ENCODE measurements at places on chromosomes 13 and 19.

GRCh38 chr13:109973279-109973678, 186.9 kb upstream of the IRS2 start:
- DNase-seq: no peak

DNA sequence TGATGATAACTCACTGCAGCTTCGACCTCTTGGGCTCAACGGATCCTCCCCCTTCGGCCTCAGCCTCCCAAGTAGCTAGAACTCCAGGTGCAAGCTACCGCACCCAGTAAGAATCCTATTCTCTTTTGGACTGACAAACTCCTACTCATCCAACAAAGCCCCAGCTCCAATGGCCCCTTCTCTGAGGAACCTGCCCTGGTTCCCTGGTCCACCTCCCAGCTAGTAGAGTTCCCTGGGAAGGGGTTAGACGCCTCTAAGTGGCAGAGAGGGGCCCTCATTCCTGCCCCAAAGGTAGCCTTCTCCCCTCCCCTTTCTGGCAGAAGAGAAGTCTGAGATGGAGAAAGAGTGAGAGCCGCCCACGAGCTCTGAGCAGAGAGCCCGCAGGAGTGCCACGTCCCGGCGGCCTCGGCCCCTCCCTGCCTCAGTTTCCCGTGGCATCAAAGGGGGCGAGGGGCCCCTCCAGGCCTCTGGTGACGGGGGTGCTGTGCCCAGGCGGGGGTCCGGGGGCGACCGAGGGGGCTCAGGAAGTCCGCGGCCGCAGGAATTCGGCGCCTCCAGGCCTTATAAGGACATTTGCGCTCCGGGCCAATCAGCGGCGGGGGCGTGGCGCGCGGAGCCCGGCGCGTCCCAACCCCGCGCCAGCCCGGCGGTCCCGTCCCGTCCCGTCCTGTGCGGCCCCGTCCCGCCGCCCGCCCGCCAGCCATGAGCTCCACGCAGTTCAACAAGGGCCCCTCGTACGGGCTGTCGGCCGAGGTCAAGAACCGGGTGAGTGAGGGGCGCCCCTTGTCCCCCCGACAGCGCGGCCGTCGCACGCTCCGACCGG, at the start of gene CNN2:
TSS of gene CNN2 (plus strand) at position 649 of the 823 bp plus-strand sequence. CDS start at position 703, 54 bp downstream.
- peak; percentile 37 for DNase-seq

DNA sequence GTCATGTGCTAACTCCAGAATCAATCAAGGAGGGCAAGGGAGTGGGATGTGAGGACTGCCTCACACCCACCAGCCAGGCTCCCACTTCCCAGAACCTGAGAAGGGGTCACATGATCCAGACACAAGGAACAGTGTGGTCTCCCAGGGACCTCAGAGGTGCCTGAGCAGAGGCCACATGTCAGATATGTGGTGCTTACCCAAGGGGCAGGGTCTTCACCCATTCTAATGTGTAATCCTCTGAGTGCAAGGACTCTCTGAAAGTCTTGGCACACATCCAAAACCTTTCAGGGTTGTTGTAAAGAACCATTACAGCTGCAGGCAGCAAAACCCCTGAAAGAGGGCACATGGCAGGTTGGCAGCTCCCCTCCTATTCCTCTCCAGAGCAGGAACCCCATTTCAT, 656.6 kb downstream of the UQCRFS1 start:
- DNase-seq: no peak

DNA sequence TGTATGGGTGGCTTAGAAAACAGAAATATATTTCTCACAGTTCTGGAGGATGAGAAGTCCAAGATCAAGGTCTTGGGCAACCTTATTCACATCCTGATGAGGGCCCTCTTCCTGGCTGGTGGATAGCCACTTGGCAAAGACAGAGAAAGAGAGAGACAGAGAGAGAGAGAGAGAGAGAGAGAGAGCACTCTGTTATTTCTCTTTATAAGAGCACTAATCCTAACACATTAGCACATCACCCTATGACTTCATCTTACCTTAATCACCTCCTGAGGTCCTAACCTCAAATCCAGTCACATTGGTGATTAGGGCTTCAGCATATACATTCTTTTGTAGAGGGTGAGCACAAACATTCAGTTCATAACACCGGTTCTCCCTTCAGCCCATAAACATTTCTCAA, 430.3 kb downstream of the EFNB2 start:
- DNase-seq: no peak

- peak; percentile 83 for DNase-seq
Observed at GRCh38 chr13:51451467-51452360, 1.1 kb downstream of the INTS6 start.

- no peak for DNase-seq
Observed at GRCh38 chr13:20370815-20371421, 138.8 kb upstream of the GJB6 start.

DNA sequence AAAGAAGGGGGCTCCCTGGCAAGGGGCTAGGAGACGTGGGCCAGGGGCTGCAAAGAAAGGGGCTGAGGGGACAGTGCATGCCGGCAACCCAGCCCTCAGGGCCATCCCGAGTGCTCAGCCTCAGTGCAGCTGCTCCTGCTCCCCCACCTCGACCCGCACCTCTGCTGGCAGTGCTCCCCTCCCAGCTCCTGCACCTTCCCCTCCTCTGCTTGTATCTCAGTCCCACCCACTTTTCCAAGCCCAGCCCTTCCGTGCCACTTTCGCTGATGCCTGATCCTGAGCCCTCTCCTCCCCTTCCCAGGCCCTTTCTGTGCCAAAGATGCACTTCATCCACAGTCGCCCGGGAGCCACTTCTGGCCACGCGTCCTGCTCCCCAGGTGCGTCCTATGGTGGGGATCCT, 69.9 kb upstream of the KCTD15 start:
- DNase-seq: no peak

- no peak for DNase-seq
Observed at GRCh38 chr13:62626771-62627170, 1211.1 kb upstream of the PCDH20 start.

DNA sequence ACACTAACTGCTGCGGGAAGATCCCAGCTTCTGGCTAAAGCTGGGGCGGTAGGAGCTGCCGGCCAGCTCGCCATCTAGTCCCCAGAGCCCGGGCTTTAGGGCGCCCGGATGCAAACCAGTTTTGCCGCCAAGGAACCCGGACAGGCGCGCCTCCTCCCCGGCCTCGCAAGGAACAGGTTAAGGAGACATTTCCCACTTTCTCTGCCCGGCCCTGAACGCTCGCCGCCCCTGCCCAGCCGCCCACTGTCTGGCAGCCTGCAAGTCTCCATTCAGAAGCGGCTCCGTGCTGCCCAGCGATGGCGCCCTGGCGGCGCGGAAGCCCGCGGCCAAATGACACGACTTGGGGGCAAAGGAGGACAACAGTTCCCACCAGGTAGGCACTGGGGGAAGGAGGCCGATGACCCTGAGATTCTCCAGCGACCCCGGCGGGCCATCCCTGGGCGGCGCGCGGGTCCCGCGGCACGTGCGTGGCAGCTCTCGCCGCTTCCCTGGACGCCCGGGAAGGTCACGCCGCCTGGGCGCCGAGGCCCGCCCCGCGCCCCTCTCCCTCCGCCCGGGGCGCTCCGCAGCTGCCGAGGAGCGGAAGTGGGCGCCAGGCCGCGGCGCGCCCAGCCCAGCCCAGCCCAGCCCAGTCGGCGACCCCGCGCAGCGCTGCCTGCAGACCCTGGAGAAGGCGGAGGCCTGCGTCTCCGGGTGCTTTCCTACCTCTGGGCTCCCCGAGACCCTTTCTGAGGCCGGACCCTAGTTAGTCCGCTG, 42.2 kb upstream of the HNRNPA1L2 start:
- DNase-seq: no peak

GRCh38 chr13:52997951-52998876, 30.4 kb upstream of the OLFM4 start:
- no peak for DNase-seq

- DNase-seq: no peak
Observed at GRCh38 chr19:17553256-17553655, 2.2 kb upstream of the COLGALT1 start.

DNA sequence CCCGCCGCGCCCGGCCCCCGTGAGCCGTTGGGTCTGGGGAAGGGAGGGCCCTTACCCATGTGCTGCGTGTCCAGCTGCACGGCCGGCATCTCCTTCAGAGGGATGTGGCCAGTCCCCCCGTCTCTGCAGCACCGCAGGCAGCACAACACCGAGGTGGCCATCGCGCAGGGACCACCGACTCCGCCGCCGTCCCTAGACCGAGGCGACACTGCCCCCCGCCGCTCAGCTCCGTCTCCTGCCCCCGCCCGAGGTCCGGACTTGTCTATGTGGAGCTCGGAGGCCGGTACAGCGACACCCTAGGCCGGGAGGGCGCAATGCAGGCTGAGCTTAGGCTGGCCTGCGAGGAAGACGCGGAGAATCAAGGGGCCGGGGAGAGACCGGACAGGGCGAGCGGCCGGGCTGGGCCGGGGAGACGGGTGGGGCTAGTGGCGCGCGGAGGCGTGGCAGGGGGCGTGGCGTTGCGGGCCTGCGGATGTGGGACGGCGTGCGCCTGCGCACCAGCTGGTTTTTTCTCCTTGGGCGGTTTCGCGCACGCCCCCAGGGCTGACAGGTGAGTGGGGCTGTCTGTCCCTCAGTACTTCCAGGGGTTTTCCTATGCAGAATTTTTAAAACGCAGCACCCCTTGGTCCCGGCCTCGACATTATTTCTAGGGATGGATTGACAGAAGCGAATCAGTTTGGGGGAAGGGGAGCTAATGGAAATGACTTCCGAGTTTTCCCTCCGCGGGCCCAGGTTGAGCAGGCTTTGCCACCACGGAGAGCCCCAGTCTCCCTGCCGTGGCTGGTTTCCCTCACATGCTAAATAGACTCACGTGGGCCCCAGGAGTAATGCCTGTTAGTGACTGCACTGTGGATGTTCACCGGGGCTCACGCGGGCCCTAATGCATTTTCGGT, at the start of gene SPRYD7:
TSS of gene SPRYD7 (minus strand) at position 266 of the 893 bp plus-strand sequence. CDS start at position 161, 105 bp downstream.
- DNase-seq: peak; percentile 97

GRCh38 chr19:46134527-46134926, 10.0 kb upstream of the IGFL3 start:
- DNase-seq: no peak

GRCh38 chr13:51364404-51365008, 25.0 kb downstream of the SERPINE3 start:
- DNase-seq: no peak

DNA sequence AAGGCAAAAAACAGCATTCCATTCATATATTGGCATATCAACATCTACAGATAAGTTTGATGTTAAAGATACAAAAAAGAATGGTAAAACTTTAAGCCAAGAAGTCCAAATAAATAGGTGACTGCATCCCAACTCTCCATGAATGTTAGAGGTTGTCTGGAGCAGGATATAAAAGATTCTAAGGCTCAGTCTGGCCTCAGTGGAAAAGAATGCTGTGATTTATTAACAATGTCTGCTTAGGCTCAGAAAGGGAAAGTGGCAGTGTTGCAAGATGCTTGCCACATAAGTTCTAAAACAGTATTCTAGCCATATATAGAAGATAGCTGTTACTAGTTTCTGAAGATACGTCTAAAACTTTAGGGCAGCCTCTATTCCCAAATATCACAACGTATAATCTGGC, 179.8 kb upstream of the NBEA start:
- DNase-seq: no peak

GRCh38 chr13:98509271-98510155, 67.4 kb downstream of the STK24 start:
- peak; percentile 96 for DNase-seq

DNA sequence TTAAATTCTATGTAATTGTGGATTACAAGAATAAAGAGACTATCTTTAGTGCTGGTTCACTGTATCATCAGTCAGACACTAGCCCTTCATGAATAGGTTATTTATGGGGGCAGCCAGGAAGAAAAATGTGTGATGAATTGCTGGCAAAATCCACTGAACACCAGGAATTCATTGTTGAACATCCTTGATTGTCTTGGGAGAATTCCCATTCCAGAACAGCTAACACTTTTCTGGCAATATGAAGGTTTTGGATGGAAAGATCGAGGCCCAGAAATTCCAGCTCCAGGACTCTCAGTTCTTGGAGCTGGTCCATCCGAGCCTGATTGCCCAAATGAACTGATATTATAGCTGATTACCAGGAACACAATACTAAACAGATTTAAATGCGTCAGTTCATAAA, 11.5 kb upstream of the SPART start:
- DNase-seq: no peak

GRCh38 chr19:15862444-15862843, 35.4 kb downstream of the CYP4F2 start:
- no peak for DNase-seq

GRCh38 chr19:33514885-33515551, 6.6 kb downstream of the PEPD start:
- DNase-seq: no peak

GRCh38 chr19:13195678-13196077, 45.5 kb downstream of the IER2 start:
- DNase-seq: peak; percentile 19

DNA sequence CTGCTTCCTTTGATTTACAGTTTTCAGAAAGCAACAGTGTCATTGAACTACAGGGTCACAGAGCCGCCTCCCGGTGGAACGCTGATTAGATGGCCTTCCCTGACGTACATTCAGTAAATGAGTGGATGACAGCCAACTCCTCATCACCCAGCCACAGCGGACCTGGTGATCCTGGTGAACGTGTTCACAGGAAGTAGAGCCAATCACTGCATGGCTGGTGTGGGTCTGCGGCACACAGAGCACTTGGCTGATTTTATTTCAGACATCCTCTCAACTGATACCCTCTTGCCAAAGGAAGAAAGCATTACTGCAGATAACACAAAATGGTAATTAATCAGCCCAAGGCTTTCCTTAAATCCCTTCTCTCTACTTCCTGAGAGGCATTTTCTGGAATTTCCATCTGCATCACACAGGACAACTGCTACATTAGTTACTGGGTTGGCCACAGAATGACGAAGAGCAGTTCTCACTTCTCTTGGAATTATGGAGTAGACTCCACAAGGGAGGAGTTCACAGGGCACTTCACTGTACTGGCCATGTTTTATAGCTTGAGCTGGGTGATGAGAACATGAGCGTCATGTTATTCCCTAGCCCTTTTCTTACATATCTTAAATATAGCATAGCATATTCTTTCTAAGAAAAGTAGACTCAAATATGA, 84.0 kb upstream of the SLC7A1 start:
- DNase-seq: no peak

GRCh38 chr13:33284916-33285315, 639 bp downstream of the STARD13 start:
- no peak for DNase-seq

- peak; percentile 63 for DNase-seq
Observed at GRCh38 chr13:44386913-44387556, 13.4 kb downstream of the SERP2 start.

DNA sequence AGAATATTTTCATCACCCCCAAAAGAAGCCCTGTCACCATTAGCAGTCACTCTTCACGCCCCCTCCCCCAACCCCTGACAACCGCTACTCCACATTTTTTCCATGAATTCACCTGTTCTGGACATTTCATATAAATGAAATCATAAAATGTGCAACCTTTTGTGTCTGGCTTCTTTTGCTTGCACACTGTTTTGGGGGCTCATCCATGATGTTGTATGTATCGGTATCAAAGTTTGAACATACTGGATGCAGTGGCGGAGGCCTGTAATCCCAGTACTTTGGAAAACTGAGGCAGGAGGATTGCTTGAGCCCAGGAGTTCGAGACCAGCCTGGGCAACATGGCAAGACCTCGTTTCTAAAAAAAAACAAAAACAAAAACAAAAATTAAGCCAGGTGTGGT, 7.2 kb downstream of the GADD45B start:
- no peak for DNase-seq

GRCh38 chr19:42114412-42114811, 17.8 kb downstream of the POU2F2 start:
- no peak for DNase-seq

All from hematopoietic multipotent progenitor cell treated with erythropoietin and hydrocortisone succinate and interleukin-3 and kit ligand, for 17 days (in vitro differentiated cells).